ENCODE measurements at places on chromosomes 12 and 14.

DNA sequence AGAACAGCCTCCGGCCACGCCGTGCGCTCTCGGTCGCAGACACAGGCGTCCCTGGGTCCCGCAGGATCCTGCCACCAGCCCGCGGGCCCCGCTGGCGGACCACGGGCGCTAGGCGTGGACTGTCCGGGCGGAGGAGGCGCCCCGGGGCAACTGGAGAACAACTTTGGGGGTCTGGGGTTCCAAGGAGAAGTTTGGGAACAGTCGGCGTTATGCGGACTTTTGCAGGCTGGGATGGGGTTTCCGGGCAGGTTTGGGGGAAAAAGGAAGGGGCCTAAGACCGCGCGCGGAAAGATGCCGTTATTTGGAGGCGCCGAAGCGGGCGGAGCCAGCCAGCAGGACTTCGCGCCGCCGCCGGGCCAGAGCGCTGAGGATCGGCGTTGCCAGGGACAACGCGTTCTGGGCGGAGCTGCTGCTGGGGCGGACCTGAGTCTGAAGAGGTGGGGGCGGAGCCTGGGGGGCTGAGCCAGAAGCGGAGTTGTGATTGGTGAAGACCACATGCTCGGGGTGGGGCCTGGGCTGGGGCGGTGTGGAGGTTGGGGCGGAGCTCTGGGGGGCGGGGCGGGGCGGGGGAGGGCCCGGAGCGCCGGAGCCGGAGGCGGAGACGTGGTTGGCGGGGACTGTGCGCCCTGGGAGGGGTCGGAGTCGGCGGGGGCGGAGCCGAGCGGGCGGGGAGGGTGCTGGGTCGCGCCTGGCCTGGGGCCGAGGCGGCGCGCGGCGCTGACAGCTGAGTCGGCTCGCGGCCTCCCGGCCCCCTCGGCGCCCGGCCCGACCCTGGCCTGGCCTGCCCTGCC lies at the start of gene CYP46A1:
Gene CYP46A1, plus strand, starts transcription at position 680 of the 791 bp plus-strand sequence. CDS start 120 bp downstream, outside the sequence.
- peak; percentile 98 for DNase-seq

- no peak for DNase-seq
Observed at GRCh38 chr14:69318241-69318640, 58.3 kb downstream of the GALNT16 start.

GRCh38 chr12:53224061-53224896 lies 7.7 kb downstream of the RARG start:
- no peak for DNase-seq

- DNase-seq, result no peak
Observed at GRCh38 chr12:10574307-10574706, 39.1 kb downstream of the MAGOHB start.

DNA sequence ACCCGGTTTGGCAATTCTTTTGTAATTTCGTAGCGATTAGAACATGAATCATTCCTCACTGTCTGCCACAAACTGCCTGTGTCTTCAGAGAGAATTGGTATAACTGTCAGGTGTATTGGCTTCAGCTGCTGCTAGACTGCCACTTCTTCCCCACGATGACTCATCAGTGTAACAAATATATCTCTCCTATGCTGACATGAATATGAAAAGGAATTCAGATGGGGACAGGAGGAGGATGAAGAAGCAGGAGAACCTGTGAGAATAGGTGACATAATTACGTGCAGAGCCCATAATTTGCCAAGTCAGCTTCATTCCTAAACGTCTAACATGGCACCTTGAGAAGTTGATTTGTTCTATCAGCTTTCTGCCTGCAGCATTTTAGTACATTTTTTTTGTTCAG lies 64.9 kb downstream of the FRMD6 start:
- DNase-seq, result no peak

DNA sequence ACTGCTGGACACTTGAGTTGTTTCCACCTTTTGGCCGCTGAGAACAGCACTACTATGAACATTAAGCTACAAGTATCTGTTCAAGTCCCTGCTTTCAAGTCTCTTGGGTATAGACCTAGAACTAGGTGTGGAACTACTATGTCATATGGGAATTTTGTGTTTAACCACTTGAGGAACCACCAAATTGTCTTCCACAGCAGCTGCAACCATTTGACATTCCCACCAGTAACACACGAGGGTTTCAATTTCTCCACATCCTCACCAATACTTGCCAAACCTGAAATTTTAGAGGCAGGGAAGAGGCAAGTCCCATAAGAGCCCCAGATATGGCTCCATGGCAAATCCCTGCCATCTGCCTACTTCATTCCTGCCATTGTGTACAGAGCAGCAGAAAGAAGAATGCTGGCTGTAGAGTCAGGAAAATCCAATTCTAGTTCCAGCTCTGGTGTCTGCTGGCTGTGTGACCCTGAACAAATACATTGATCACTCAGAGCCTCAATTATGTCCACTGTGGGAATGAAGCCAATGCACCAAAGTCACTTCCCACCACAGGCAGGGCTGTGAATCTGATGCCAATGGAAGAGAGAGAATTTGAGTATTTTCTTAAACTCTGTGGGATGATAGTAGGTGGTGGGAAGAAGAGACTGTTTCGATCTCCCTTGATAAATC lies 17.8 kb downstream of the PITPNM2 start:
- DNase-seq, result no peak

DNA sequence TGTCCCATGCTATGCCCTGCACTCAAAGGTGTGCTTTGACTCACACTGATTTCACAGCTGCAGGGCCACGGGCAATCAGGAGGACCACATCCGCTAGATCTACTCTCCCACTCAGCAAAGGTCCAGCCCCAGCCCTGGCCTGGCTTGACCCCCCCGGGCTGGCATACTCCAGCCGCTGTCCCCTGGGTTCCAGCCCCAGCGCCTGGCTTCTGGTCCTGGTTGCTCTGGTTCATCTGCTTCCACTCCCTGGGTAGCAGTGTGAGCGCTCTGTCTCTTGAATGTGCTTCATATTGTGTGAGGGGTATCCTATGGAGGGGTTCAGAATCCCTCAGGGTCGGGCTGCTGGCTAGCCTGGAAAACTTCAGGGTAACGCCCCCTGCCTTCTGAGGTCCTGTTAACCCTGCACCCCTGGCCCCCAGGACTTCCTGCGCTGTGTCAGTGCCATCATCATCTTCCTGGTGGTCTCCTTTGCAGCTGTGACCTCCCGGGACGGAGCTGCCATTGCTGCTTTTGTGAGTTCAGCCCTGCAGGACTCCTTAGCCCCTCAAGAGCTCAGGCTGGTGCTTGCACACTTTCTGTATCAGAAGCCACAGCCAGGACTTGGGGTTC lies 1.9 kb downstream of the CMTM5 start:
- DNase-seq, result no peak
